Activated CD4-positive, alpha-beta T cell treated with anti-CD3 and anti-CD28 coated beads for 36 hours (primary cell): ENCODE measurements at places on chromosomes 4 and X. TPM values are rescaled to one million over a fixed set of nuclear protein-coding genes. Genes with fewer than 3 reads are reported as not detected.

The RAB39B gene
- total RNA-seq = 16.4 TPM

The VEGFD gene
- total RNA-seq = not detected

The GAB3 gene
- total RNA-seq = 2.1 TPM

The TAF7L gene
- total RNA-seq = not detected

The CSAG2 gene
- 0.23 TPM for total RNA-seq

GRCh38 chr4:130485371-130485770, 1389.4 kb downstream of the C4orf33 start:
- no peak overlapping the region for H3K27ac ChIP-seq
- H3K27me3 ChIP-seq = no peaks in the 10 kb centered on the region
- no peak overlapping the region for H3K4me3 ChIP-seq
- no peaks in the 10 kb centered on the region for H3K4me1 ChIP-seq
- no peak for DNase-seq
- H3K36me3 ChIP-seq = no peaks in the 10 kb centered on the region

- DNase-seq = peak; percentile 93
- H3K36me3 ChIP-seq = peaks cover 6% of the 10 kb centered on the region
- peaks cover 24% of the 10 kb centered on the region for H3K4me1 ChIP-seq
- peaks cover 2% of the 10 kb centered on the region for H3K27me3 ChIP-seq
- peak within 1 kb of the TSS; percentile 99 for H3K4me3 ChIP-seq
- H3K27ac ChIP-seq = peak within 1 kb of the TSS; percentile 90
These were observed at the start of gene METTL14 for GRCh38 chr4:118684873-118685811. METTL14 (plus strand) TSS chr4:118685392; CDS start chr4:118685535, 143 bp downstream.

GRCh38 chr4:145154573-145154972, 25.8 kb downstream of the OTUD4 start:
- no peak overlapping the region for H3K27ac ChIP-seq
- peaks cover 8% of the 10 kb centered on the region for H3K4me1 ChIP-seq
- peaks cover 64% of the 10 kb centered on the region for H3K36me3 ChIP-seq
- no peak overlapping the region for H3K4me3 ChIP-seq
- no peak for DNase-seq

GRCh38 chr4:54320826-54321685, 92.0 kb downstream of the PDGFRA start:
- H3K4me1 ChIP-seq = peaks cover 2% of the 10 kb centered on the region
- H3K27me3 ChIP-seq = peaks cover 3% of the 10 kb centered on the region
- no peak for DNase-seq
- no peak overlapping the region for H3K27ac ChIP-seq
- H3K36me3 ChIP-seq = no peaks in the 10 kb centered on the region
- H3K4me3 ChIP-seq = no peak overlapping the region

- no peak overlapping the region for H3K27ac ChIP-seq
- no peaks in the 10 kb centered on the region for H3K36me3 ChIP-seq
- H3K4me3 ChIP-seq = no peak overlapping the region
- DNase-seq = no peak
- no peaks in the 10 kb centered on the region for H3K4me1 ChIP-seq
- no peaks in the 10 kb centered on the region for H3K27me3 ChIP-seq
These were observed 741.8 kb upstream of the INTU start for GRCh38 chr4:126890994-126891393.

DNA sequence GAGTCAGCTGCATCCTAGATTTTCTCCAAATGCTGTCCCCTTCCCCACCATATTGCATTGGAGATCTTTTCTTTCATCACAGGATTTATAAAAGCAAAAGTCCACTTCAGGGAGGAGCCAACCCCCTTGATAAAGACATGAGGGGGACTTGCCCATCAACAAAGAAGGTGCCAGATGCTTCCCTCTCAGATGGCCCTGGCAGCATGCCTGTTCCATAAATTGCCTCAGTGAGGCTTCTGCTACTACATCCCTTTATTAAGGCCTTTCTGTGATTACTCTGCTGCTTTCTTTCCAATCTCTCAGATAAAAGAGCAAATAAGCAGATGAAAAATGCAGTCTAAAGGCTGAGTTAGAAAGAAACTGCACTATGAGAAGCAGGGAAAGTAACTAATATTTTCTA, 511.6 kb downstream of the PACRGL start:
- no peak for DNase-seq
- no peaks in the 10 kb centered on the region for H3K4me1 ChIP-seq
- no peak overlapping the region for H3K4me3 ChIP-seq
- no peaks in the 10 kb centered on the region for H3K36me3 ChIP-seq
- H3K27ac ChIP-seq = no peak overlapping the region

GRCh38 chr4:107780665-107781064, 44.1 kb upstream of the SGMS2 start:
- H3K4me3 ChIP-seq = no peak overlapping the region
- peaks cover 24% of the 10 kb centered on the region for H3K27me3 ChIP-seq
- H3K27ac ChIP-seq = no peak overlapping the region
- H3K36me3 ChIP-seq = no peaks in the 10 kb centered on the region
- H3K4me1 ChIP-seq = no peaks in the 10 kb centered on the region

- H3K27me3 ChIP-seq = peaks cover 6% of the 10 kb centered on the region
- no peak for DNase-seq
- no peak overlapping the region for H3K4me3 ChIP-seq
- H3K4me1 ChIP-seq = no peaks in the 10 kb centered on the region
- H3K27ac ChIP-seq = no peak overlapping the region
These were observed 16.1 kb downstream of the CLCN4 start for GRCh38 chrX:10172877-10173276.

GRCh38 chr4:174058846-174059245, 224.6 kb downstream of the FBXO8 start:
- no peak overlapping the region for H3K27ac ChIP-seq
- H3K4me1 ChIP-seq = no peaks in the 10 kb centered on the region
- no peaks in the 10 kb centered on the region for H3K27me3 ChIP-seq
- no peak overlapping the region for H3K4me3 ChIP-seq
